ENCODE measurements at places on chromosomes 16 and 17.

- DNase-seq: no peak
These were observed 2.9 kb downstream of the UBN1 start for GRCh38 chr16:4850211-4850610.

- DNase-seq: no peak
These were observed 18.4 kb downstream of the CYB5D2 start for GRCh38 chr17:4161192-4161966.

- no peak for DNase-seq
These were observed 1.8 kb downstream of the SLC6A2 start for GRCh38 chr16:55657616-55658015.

- DNase-seq: no peak
These were observed 99.6 kb downstream of the ABCC1 start for GRCh38 chr16:16048904-16049582.

DNA sequence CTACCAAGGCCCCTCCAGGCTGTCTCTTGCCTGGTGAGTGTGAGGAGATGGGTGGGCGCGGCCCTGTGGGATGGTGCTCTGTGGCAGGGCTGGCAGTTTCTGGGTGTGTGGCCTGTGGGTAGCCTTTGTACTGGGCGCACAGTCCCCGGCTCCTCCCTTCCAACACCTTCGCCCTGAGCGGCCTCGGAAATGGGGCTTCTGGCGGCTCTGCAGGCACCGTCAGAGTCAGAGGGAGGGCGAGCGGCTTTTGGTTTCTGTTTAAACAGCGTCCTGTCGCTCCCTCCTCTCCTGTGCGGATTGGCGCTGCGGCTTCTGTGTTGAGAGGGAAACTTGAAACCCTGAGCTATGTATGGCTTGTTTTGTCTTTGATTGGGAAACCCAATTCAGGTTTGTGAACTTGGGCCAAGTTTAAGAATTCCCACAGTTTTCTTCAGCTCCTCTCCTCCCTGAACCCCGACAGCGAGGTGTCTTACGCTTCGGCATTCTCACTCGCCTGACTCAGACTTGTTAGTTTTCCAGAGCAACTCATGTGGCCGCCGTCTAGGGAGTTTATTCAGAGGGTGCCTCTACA, 8.3 kb upstream of the ZNF750 start:
- DNase-seq: peak; percentile 23

DNA sequence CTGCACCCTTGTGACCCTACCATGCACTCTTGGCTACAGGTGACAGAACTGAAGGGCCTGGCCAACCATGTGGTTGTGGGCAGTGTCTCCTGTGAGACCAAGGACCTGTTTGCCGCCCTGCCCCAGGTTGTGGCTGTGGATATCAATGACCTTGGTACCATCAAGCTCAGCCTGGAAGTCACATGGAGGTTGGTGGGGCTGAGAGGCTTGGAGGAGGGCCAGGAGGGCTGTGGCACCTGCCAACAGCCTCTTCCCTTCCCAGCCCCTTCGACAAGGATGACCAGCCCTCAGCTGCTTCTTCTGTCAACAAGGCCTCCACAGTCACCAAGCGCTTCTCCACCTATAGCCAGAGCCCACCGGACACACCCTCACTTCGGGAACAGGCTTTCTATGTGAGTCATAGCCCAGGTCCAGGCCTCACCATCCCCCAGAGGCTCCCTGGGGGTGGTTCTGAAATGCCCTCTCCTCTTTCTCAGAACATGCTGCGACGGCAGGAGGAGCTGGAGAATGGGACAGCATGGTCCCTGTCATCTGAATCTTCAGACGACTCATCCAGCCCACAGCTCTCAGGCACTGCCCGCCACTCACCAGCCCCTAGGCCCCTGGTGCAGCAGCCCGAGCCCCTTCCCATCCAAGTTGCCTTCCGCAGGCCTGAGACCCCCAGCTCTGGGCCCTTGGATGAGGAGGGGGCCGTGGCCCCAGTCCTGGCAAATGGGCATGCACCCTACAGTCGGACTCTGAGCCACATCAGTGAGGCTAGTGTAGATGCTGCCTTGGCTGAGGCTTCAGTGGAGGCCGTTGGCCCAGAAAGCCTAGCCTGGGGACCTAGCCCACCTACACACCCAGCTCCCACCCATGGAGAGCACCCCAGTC, 13.0 kb downstream of the RIPOR1 start:
- DNase-seq: no peak

DNA sequence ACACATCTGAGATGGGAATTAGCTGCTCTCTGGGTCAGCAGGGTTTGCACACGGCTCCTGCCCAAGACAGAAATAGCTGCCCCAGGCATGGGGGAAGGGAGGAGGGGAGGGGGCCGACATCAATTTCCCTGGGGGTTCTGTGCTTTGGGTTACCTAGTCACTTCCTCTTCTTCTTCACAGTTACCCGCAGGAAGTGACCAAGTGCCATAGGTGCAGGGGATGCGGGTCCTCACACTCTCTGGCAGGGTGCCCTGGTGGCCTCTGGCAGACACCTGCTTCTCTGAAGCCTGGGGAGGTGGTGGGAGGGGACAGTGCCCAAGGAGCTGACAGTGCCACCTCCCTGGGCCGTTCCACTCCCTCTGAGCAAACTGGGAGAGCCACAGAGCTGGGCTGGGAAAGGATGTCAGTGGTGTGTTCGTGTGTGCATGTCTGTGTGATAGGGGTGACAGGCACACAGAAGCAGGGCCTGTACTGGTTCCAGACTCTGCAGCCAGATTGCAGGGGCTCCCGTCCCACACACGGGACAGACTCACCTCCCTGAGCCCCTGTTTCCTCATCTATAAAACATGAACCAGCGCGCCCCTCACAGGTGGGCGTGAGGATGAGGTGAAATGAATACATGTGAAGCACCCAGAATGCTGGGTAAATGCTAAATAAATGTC, 18.2 kb downstream of the SCN4A start:
- no peak for DNase-seq

DNA sequence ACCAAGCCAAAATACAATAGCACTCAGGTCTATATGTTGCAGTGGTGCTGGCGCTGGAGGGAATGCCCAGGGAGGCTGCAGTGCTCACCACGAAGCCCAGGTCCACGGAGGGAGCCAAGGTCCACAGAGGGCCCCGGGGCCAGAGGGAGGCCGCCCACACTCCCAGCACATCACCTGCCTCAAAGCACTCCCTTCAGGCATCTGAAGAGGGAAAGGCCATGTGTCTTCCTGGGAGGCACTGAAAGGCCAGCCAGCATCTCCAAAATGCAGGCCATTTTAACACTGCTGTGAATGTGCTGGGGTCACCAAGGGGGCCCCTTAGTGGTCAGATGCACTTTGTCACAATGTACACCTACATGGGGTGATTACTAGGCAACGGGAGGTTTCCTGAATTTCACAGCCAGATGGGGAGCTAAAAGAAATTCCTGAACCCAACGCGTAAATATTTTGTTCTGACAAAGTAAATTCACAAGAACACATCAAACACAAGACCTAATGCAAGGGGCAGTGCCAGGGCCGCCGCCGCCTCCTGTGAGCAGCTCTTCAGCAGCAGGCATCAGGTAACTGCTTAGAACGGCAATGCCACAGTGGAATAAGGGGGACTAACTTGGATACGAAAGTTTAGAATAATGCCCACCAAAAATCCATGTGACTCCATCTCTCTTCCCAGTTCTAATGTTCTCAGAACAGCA, 42.8 kb downstream of the USP22 start:
- no peak for DNase-seq

DNA sequence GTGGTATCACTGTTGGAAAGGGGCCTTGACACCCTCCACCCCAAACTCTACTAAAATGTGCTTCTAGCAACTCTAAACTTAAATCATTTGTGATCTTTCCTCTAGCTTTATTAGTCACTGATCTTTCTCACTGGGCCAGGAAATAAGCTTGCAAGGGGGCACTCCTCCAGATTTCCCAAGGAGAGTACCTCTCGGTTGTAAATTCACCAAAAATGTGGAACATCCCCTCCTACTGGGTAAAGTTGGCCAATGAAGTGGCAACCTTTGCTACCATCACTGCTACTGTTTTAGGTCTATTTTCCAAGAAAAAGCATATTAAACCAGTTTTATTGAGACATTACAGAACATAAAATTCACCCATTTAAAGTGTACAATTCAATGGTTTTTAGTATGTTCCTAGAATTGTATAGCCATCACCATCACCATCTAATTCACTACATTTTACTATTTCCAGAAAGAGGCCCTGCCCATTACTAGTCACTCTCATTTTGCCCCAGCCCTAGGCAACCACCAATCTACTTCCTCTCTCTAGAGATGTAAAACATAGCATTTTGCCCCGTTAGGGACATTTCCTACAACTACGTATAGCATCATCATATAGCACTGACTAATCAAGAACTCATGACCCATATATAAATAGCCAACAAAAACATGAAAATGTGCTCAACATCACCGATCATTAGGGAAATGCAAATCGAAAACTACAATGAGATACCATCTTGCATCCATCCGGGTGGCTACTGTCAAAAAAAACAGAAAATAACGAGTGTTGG, 44.6 kb upstream of the ADCY9 start:
- DNase-seq: no peak

DNA sequence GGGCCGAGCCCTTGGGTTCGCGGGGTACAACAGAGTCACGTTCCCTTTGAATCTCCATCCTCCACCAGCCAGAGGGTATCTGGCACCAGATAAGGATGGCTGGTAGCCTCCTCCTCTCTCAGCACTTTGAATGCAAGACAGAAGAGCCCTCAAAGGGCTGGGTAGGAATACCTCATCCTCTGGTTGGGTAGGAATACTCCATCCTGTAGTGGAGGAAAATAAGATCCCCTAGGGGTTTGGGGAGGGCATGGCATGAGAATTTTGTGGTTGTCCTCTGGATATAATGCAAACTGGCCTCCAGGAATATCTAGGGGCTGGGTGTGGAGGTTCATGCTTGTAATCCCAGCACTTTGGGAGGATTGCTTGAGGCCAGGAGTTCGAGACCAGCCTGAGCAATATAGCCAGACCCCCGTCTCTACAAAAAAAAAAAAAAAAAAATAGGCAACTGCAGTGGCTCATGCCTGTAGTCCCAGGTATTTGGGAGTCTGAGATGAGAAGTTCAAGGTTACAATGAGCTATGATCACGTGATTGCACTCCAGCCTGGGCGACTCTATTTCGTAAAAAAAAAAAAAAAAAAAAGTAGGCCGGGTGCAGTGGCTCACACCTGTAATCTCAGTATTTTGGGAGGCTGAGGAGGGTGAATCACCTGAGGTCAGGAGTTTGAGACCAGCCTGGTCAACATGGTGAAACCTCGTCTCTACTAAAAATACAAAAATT, 2.7 kb downstream of the IGFBP4 start:
- DNase-seq: no peak

DNA sequence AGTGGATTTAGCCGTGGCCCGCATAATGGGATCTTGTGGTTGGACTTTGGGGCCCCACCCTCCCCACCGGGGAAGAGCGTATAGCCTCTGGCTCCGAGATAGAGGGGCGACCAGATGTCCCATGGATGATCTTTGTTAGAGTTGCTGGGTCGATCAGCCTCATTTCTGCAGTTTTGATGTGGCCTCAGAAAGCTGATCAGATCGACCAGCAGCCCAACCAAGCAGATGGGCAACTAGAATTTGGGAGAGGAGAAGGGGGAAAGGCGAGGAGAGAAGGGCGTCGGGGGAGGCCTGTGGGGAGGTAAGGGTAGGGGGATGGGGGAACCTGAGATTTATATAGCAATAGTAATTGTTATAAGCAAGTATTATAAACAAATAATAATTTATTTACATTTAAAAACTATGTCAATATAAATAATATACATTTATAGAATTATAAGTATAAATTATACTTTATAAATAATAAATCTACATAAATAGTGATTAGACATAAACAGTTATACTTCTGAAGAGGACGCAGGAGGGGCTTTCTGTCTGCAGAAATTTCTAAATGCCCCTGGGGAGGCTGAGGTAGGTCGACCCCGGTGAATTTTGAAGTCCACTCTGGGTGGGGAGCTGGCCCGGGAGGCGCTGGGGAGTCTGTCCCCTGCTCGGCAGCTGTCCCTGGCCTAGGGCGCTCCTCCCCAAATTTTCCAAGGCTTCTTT, 136.3 kb downstream of the KCNJ12 start:
- no peak for DNase-seq

GRCh38 chr16:57732037-57732436, 3.5 kb upstream of the KATNB1 start:
- DNase-seq: no peak

DNA sequence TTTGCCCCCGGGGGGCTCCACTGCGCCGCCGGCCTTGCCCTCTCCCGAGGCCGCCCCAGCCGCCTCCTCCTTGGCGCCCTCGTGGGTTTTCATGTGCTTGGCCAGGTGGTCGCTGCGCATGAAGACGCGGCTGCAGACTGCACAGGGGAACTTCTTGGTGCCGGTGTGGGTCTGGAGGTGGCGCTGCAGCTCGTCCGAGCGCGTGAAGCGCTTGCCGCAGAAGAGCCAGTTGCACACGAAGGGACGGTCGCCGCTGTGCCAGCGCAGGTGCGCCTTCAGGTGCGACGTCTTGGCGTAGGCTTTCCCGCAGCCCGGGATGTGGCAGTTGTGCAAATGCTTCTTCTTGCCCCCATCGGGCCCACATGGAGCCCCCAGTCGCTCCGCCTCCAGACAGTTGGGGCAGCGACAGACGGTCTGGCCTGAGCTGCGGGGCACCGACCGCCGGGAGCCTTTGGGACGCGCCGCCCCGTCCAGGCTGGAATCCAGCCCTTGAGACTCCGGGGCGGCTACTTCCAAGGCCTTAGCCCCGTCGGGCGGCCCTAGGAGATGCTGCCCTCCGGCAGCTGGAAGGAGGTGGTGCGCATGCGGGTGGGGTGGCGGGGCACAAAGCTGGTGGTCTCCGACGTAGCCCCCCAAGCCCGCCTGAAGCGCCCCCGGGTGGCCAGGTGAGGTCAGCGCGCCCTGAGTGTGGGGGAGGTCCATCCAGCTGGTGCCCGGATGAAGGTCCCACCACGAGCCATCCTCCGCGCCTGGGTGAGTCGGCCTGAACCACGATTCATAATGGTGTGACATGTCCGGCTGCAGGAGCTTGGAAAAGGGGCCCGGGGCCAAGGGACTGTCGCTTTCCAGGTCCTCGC, 3.4 kb downstream of the SP6 start:
- DNase-seq: no peak

DNA sequence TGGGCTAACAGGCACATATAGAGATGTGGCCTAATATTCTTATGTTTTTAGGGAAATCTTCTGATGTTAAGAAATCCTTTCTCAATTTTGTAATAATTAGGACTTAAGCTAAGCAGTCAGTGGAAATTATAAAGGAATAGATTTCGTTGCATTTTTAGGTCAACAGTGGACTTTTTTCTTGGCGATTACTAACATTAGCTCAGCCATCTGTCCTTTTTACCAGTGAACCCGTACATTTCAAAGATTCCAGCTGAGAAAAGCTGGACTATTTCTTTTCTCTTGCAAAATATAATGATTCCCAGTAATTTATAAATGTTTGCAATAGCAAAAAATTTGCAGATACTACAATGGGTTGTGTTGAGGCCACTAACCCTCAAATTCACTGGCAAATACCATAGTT, 54.9 kb upstream of the CA10 start:
- no peak for DNase-seq

Data from T-helper 9 cell (primary cell).